Activated CD8-positive, alpha-beta memory T cell treated with anti-CD3 and anti-CD28 coated beads for 1 hour (primary cell): ENCODE measurements at places on chromosomes 16 and 17.

DNA sequence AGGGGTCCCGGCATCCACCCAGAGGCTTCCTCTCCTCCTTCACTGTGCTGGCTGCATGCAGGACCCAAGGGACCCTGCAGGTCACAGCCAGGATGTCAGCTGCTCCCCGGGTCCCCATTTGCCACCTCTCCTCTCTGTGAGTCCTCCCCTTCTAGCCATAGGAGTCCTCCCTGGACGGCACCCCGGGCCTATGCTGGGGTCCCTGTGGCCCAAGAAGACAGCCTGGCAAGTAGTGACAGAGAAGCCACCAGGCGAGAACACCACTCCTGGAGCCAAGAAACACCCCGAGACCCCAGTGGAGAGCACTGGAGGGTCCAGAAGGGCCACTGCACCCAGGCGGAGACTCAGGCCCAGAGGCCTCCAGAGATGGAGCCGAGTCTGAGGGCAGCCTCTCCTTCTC, 44.1 kb downstream of the LMF1 start:
- no peak for DNase-seq

- DNase-seq, result no peak
Measured at GRCh38 chr17:59149841-59150511, 5.0 kb downstream of the SKA2 start.

DNA sequence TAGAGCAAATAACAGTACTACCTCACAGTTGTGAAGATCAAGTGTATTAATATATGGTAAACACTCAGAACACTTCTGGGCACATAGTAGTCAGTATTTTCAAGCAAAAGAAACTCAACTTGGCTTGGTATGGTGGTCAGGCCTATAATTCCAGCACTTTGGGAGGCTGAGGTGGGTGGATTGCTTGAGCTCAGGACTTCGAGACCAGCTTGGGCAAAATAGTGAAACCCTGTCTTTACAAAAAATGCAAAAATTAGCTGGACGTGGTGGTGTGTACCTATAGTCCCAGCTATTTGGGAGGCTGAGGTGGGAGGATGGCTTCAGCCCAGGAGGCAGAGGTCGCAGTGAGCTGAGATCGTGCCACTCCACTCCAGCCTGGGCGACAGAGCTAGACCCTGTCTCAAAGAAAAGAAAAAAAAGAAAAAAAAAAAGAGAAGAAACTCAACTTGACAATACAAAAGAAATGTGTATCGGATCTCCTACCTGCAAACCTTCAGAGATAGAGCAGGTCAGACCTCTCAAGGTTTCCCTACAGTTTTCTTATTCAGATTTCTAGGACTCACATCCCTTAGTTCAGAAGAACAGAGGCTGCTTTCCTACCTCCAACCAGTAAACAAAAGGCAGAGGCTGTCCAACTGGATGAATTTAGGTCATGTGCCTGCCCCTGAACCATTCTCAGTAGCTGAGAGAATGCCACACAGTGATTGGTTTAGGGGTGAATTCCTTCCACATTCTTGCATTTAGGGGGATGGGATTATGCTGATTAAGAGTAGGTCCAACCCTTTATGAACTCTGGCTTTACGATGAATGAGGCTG, 1.7 kb upstream of the KPNA2 start:
- DNase-seq, result no peak

- no peak for DNase-seq
Measured at GRCh38 chr17:54239291-54239690, 416.6 kb downstream of the KIF2B start.

- no peak for DNase-seq
Measured at GRCh38 chr16:85541181-85541580, 71.9 kb upstream of the GSE1 start.

DNA sequence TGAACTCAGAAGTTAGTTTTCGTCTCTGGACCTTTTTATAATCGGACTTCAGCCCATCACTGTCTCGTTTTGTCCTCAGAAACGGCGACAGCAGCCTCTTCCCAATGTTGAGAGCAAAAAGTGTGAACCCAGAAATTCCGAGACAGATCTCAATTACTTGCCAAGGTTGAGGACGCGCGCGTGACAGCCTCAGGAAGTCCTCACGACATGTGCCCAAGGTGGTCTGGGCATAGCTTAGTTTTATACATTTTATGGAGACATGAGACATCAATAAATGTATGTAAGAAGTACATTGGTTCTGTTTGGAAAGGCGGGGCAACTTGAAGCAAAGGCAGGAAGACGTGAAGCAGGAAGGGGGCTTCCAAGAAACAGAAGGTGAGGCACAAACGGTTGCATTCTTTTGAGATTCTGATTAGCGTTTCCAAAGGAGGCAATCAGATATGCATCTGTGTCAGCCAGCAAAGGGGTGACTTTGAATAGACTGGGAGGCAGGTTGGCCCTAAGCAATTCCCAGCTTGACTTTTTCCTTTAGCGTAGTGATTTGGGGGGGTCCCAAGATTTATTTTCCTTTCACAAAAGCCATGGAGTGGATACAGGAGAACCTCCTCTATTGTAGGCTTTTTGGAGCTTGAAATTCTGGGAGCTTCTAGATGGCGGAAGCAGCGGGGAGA, 583 bp upstream of the ZNF747 start:
- no peak for DNase-seq

DNA sequence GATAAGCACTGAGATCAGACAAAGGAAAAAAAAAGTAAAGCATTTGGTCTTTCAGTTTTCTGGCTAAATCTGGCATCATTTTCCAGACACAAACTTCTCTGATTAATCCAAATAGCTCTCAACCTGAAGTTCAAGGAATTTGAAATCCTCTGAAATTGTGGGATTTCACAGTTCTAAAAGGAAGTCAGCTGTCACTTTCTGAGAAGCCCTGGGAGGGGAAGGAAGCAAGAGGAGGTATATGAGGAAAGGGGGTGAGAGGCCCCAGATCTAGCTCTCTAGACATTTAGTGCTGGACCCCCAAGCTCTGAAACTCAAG, 17.5 kb upstream of the HOXB9 start:
- no peak for DNase-seq

GRCh38 chr16:17512636-17513220, 42.0 kb upstream of the XYLT1 start:
- no peak for DNase-seq

DNA sequence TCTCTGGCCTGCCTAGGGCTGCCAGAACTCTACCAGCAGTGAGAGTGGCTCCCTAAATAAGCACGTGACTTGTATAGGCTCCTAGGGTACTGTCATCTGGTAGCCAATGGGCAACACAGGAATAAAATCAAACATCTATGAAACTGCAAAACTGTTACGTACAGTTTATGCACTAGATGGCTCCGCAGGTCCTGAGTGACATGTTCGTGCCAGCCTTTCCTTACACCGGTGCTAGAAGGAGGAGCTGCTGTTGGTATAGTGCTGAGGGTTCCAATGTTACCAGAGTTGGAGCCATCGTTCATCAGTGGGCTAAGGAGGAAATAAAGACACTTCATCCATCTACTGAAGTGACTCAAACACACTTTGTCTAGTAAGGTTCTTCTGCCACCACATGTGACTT, 63.2 kb upstream of the TRAP1 start:
- no peak for DNase-seq

DNA sequence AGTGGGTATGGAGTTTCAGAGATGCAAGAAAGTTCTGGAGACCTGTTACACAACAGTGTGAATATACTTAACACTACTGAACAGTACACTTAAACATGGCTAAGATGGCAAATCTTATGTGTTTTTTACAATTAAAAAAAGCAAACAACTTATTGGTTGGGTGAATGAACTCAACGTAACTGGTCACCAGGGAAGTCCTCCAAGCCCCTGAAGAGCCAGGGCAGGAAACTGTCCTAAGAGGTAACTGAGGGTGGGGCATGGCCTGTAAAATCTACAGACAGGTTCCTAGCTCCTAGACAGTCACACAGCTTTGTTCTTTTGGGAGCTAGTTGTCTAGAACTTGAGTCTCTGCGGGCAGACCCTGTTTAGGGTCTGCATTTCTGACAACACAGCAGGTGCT, 10.3 kb downstream of the CSF3 start:
- no peak for DNase-seq

DNA sequence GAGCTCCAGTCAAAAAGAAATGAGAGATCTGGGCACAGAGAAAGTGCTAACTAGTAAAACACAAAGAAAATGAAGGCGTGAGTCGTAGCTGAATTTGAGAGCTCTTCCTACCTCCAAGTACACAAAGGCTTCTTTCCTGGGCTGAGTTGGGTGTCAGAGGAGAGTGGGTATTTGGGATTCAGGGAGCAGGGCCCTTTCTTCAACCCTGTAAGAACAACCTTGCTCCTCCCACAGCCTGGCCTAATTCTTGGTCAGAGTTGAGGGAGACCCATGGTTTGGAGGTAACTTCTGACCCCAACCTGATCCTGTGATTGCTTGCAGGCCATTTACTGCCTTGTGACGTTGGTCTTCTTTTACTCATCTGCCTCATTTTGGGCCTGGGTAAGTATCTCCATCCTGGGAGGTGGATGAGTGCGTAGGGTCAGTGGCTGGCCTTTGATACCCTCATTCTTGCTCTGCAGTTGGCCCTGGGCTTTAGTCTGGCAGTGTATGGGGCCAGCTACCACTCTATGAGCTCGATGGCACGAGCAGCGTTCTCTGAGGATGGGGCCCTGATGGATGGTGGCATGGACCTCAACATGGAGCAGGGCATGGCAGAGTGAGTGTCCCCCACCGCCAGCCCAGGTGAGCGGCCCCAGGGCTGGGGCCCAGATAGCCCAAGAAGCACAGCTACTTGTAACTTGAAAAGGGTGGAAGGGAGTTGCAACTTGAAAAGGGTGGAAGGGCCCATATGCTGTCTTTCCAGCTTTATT, 1.3 kb downstream of the TMEM208 start:
- no peak for DNase-seq

DNA sequence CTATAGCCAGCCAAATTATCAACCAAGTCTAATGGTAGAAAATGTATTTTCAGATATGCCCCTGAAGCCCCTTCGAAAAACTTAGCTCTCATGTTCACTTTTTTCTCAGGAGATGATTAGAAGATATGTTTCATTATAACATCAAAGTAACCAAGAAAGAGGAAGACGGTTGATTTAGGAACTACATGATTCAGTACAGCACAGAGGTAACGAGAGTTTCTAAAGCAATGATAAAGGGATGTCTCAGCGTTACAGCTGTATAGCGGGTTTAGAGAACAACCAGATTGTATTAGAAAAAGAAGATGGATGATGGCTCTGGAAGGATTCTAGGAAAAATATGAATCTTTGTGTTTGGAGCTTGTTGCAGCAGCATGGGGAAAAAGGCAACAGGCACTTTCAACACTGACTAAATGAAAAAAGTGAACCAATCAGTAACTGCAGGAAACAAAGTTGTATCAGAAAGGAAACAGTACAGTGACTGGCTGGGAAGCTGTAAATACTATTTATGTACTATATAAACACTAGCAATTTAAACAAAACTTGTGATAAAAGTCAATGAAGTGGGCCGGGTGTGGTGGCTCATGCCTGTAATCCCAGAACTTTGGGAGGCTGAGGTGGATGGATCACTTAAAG, 21.5 kb downstream of the MBTD1 start:
- DNase-seq, result no peak

DNA sequence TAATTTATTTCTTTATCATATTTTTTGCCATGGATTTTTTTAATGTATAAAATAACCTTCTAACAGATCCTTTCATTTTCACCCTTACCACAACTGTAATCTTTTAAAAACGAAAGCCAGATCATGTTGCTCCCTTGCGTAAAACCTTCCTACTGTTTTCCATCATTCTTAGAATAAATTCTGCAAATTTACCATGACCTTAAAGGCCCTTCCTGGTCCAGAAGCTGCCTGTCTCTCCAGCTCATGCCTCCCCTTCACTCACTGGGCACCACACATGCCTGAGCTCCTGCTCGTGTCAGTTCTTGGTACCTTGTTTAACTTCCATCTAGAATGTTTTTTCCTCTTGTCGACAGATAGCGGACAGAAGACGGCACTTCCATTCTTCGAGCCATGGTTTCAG, 245.0 kb upstream of the CDH5 start:
- no peak for DNase-seq

DNA sequence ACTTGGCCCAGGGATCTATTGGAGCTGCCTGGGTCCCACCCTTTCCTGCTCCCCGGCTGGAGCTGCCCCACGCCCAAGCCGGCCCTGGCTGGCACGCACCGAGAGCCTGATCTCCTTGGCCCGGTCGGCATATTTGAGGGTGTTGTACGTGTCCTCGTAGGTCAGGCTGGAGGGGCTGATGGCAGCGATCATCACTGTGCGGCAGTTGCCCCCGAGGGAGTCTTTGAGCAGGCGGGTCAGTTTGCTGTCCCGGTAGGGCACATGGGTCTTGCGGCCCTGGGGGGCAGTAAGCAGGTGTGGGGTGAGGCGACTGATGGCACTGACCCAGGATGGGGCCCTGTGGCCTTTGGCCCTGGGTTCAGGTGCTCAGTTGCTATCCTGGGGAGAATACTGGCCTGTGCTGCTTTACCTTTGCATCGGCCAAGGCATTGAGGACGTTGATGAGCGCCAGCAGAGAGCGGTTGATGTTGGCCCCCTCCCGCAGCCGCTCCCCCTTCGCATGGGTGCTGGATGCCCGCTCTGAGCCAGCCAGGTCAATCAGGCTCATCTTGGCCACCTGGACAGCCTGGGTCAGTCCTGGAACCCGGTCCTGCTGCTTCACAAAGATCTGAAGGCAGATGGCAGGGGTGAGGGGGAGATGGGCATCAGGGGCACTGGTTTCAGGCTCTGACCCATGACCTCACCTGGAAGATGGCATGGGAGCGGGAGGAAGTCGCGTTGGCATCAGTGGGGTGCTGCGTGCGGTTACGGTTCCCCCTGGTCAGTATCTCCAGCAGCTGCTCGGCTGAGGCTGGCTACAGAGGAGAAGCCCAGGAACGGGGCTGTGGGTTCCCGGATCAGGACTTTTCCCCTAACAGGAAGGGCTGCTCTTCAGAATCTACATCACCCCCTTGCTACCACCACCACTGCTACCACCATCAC, 13.5 kb downstream of the KIF18B start:
- no peak for DNase-seq

DNA sequence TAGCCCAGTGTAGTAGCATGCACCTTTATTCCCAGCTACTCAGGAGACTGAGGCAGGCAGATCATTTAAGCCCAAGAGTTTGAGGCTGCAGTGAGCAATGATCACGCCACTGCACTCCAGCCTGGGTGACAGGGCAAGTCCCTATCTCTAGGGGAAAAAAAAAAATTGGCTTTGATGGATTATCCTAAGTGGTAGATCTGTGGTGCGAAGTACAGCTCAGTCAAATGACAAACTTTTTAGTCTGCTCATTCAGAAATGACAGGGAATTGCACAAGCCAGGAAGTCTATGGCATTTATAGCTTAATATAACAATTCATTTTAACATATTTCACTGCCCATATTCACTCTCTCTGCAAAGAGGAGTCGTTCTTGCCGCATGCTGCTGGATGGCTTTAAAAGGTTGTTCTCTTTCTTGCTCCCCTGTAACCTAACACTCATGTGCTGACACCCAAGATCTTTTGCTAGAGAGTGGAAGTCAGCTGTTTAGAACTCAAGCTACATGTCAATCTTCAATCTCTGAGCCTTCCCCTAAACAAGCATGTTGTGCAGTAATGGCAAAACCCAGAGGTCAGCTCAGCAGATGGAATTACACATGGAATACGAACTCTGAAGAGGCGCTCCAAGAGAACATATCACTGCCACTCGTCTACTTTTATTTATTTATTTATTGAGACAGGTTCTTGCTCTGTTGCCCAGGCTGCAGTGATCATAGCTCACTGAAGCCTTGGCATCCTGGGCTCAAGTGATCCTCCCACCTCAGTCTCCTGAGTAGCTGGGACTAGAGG, 32.8 kb downstream of the RNF157 start:
- no peak for DNase-seq

- DNase-seq, result no peak
Measured at GRCh38 chr17:72461757-72462156, 340.9 kb downstream of the SOX9 start.
